Lower lobe of right lung (tissue), 2 donors: ENCODE measurements at places on chromosomes 13 and 19. TPM values are rescaled to one million over a fixed set of nuclear protein-coding genes. Genes with fewer than 3 reads are reported as not detected.
A peak's percentile ranks its signal among the peaks of the same experiment; 100 is the strongest.

- no peak for DNase-seq
- H3K27me3 ChIP-seq = no peaks in the 10 kb centered on the region
- peaks cover 6% of the 10 kb centered on the region for H3K36me3 ChIP-seq
Measured at GRCh38 chr19:6279620-6279930, 200 bp downstream of the MLLT1 start.

Gene ZSCAN18
- total RNA-seq = 44.2 TPM

Gene JAK3
- 15.9 TPM for total RNA-seq

Gene PLIN4
- total RNA-seq = 4.6 TPM

- H3K4me1 ChIP-seq = peaks cover 19% of the 10 kb centered on the region
- no peak for DNase-seq
- no peak overlapping the region for H3K4me3 ChIP-seq
- H3K27ac ChIP-seq = no peak overlapping the region
- peaks cover 87% of the 10 kb centered on the region for H3K36me3 ChIP-seq
Measured at GRCh38 chr19:16536130-16536529, 6.1 kb downstream of the CHERP start.

DNA sequence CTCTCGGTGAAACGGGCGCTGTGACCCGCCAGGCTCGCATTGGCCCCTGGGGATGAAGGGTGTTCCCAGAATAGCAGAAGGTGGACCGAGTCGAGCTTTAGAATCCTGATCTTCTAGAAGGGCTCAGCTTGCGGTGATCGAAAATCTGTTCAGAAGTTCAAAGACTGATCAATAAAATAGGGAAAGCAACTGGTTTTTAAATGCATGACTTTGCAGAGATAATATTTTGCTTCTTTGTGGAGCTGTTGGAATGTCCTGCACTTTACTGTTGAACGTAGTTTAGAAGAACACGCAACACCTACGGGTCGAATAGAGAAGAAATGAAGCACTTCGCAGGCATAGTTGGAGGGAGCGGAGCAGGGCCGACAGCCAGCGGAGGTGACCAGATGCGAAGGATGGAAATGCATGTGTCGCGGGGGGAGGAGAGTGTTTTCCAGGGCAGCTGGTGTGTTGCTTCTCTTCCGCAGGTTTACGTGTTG lies 766 bp downstream of the CEBPG start:
- DNase-seq = peak; percentile 67
- H3K4me1 ChIP-seq = peaks cover 38% of the 10 kb centered on the region
- H3K27ac ChIP-seq = peak overlapping the region; percentile 97

DNA sequence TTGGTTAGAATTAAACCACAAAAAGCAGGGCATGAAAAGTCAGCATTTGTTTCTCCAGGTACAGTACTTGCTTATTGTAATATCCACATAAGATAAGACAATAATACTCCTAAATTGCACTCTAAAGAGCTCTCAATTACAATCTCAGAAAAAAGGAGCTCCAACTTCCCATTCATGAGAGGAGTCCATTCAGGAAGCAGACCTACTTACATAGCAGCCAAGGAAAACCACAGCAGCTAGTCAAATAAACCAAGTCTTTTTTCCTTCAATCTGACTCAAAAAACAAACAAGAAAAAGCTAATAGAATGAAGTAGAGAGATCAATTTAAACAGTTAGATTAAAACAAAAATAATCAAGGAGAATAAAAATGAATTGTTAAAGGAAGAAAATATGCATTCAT lies 885.2 kb upstream of the SLITRK6 start:
- no peak for DNase-seq
- no peak overlapping the region for H3K27ac ChIP-seq
- no peak overlapping the region for H3K4me3 ChIP-seq
- H3K36me3 ChIP-seq = no peaks in the 10 kb centered on the region
- no peaks in the 10 kb centered on the region for H3K4me1 ChIP-seq

GRCh38 chr19:33888665-33889064 lies 92.0 kb downstream of the KCTD15 start:
- H3K36me3 ChIP-seq = no peaks in the 10 kb centered on the region
- no peak for DNase-seq
- H3K4me3 ChIP-seq = no peak overlapping the region
- no peak overlapping the region for H3K27ac ChIP-seq

- H3K4me3 ChIP-seq = no peak overlapping the region
- no peak for DNase-seq
- no peaks in the 10 kb centered on the region for H3K4me1 ChIP-seq
- H3K27ac ChIP-seq = no peak overlapping the region
- no peaks in the 10 kb centered on the region for H3K36me3 ChIP-seq
- no peaks in the 10 kb centered on the region for H3K27me3 ChIP-seq
Measured at GRCh38 chr13:107835339-107836018, 379.9 kb downstream of the LIG4 start.

Gene ZGLP1
- total RNA-seq = 6.2 TPM

DNA sequence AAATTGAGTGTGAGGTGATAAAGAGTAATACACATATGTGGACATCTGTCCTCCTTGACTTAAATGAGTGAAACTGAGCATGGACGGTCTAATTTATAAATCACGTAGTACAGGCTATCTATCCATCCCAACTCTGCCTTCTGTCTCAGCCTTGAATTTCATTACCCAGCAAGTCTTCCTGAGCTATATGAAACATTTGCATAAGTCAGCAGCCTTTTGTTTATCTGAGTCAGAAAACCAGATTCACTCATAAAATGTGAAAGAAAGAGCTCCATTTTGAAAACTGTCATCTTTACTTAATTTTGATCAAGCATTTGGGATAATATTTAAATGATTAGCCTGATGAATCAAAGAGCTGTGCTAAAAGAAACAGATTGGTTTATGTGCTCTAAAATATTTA lies 197.9 kb downstream of the LHFPL6 start:
- H3K4me1 ChIP-seq = peaks cover 12% of the 10 kb centered on the region
- no peak overlapping the region for H3K4me3 ChIP-seq
- no peaks in the 10 kb centered on the region for H3K36me3 ChIP-seq
- no peak overlapping the region for H3K27ac ChIP-seq
- no peak for DNase-seq

GRCh38 chr13:40235160-40235796 lies 431.2 kb downstream of the FOXO1 start:
- no peaks in the 10 kb centered on the region for H3K4me1 ChIP-seq
- H3K36me3 ChIP-seq = no peaks in the 10 kb centered on the region
- H3K27me3 ChIP-seq = no peaks in the 10 kb centered on the region

DNA sequence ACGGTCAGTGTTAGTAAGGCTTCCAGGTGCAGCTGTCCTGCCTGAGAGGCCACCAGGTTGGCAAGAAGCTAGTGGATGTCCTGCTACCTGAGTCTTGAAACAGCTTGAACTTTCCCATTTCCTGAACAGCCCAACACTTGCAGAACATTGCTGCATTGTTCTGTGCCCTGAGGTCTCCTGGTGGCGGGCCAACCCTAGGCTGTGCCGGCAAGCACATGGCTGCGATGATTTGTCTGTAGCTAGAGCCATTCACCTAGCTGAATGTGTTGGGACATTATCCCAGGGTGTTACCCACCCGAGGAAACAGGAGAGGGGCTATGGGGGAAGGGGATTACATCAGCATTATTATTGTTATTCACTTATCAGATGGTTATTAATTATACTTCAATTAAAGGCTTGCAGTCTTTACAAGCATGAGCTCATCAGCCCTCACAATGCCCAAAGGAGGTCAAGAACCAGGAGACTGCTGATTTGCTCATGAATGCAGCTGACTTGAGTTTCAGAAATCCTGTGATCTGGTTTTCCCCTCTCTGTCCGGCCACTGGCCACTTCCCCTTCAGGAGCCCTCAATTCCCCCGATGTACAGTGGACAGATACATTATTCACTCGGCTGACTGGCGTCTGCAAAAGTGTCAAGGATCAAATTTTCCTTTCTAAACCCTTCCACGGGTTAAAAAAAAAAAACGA lies 187.6 kb upstream of the TSC22D1 start:
- H3K4me3 ChIP-seq = no peak overlapping the region
- H3K27me3 ChIP-seq = no peaks in the 10 kb centered on the region

DNA sequence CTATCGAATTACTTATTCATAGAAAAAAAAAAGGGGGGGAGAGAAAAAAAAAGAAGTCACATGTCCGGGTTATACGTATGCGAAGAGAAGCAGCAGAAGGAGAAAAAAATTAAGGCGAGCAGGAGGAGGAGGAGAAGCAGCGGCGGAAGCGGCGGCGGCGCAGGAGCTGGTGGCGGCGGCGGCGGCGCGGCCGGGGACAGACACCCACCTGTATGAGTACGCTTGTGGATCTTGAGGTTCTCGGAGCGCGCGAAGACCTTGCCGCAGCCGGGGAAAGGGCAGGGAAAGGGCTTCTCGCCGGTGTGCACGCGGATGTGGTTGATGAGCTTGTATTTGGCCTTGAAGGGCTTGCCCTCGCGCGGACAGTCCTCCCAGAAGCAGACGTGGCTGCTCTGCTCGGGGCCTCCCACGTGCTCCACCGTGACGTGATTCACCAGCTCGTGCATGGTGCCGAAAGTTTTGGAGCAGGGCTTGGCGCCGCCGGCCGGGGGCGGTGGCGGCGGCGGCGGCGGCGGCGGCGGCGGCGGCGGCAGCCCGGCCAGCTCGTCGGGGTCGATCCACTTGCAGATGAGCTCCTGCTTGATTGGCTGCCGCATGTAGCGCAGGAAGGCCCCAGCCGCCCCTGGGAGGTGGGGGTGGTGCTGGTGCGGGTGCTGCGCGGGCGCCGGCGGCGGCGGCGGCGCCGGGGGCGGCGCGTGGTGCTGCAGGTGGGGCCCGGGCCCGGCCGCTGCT lies 1.5 kb downstream of the ZIC5 start:
- DNase-seq = no peak
- no peak overlapping the region for H3K27ac ChIP-seq

- DNase-seq = no peak
- no peaks in the 10 kb centered on the region for H3K4me1 ChIP-seq
- H3K27ac ChIP-seq = no peak within 1 kb of the TSS
- no peaks in the 10 kb centered on the region for H3K27me3 ChIP-seq
Measured at GRCh38 chr19:2867025-2867991, at the start of gene ZNF556. Gene ZNF556 (plus strand): TSS chr19:2867335. CDS start chr19:2867422, 87 bp downstream.

GRCh38 chr19:18633321-18633720 lies 3.5 kb upstream of the KLHL26 start:
- no peak for DNase-seq
- H3K27me3 ChIP-seq = no peaks in the 10 kb centered on the region
- no peak overlapping the region for H3K27ac ChIP-seq
- H3K4me3 ChIP-seq = no peak overlapping the region
- peaks cover 19% of the 10 kb centered on the region for H3K4me1 ChIP-seq

GRCh38 chr13:45602183-45603170 lies 13.1 kb downstream of the ERICH6B start:
- DNase-seq = no peak
- H3K27ac ChIP-seq = no peak overlapping the region
- no peaks in the 10 kb centered on the region for H3K36me3 ChIP-seq
- H3K4me3 ChIP-seq = no peak overlapping the region
- H3K27me3 ChIP-seq = no peaks in the 10 kb centered on the region

GRCh38 chr19:29772696-29773095 lies 39.1 kb upstream of the CCNE1 start:
- H3K27ac ChIP-seq = no peak overlapping the region
- no peak for DNase-seq
- H3K27me3 ChIP-seq = no peaks in the 10 kb centered on the region
- no peaks in the 10 kb centered on the region for H3K36me3 ChIP-seq

Gene PRDX2
- total RNA-seq = 101 TPM

- no peak overlapping the region for H3K4me3 ChIP-seq
- no peaks in the 10 kb centered on the region for H3K27me3 ChIP-seq
- peaks cover 25% of the 10 kb centered on the region for H3K4me1 ChIP-seq
- H3K36me3 ChIP-seq = peaks cover 73% of the 10 kb centered on the region
Measured at GRCh38 chr19:24040621-24041020, 46.4 kb upstream of the ZNF254 start.
